Stimulated activated CD4-positive, alpha-beta T cell treated with anti-CD3 and anti-CD28 coated beads, Interleukin-15, amount 100 ng/mL, for 1 hour (primary cell): ENCODE measurements at places on chromosomes 5 and 9.

DNA sequence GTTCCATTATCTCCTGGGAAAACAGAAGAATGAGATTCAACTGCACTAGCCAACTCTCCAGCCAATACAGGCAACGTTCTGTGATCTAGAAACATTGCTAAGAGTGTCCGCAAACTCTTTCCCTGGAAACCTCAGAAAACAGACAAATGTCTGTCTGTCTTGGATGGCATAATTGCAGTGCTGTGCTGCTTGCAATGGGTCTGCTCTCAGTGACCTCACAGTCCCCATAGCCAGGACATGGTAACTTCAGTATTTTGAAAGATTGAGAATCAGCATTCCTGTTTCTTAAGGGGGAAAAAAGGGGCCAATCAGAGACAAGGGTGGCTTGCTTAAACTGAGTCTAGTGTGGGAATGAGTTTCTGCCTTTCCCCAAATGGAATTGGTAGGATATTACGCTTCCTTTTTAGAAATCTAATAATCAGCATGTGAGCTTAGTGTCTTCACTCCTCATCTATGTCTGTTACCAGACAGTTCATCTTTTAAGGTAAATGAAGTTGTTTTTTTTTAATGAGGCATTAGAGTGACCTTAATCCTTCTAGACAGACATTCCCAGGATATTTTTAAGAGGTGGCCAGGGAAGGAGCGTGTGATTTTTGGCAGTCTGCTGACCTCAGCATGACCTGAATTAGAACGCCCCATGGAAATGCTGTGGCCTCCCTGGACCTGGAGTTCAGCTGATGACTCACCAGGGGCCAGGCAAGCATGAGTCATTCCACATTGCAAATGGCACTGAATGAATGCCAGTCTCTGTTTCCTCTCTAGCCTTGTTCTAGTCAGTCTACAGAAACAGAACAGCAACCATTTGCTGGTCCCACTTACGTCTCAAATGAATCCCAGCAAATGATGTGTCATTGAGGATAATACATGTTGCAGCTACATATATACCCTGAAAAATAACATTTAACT lies 210.2 kb upstream of the ACTBL2 start:
- peak; percentile 0 for DNase-seq

DNA sequence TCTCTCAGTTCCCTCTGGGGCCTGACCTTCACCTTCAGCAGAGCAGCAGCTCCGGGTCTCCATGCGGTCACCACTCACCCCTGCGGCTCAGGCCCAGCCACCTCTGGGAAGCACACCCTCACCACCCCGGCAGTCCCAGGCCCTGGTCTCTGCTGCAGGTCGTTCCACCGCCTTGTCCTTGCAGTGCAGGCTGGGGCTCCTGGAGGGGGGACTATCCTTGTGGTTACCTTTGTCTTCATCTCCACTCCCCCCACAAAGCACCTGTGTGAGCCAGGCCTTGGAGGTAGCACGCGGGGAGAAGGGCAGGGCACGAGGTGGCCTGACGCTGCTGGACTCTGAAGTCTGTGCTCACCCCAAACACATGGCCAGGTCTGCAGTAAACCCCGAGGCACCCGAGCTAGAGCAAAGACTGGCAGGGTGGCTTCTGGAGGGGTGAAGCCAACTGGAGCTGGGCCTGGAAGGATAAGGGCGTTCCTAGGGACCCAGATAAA lies 33.2 kb upstream of the RXRA start:
- DNase-seq: no peak

DNA sequence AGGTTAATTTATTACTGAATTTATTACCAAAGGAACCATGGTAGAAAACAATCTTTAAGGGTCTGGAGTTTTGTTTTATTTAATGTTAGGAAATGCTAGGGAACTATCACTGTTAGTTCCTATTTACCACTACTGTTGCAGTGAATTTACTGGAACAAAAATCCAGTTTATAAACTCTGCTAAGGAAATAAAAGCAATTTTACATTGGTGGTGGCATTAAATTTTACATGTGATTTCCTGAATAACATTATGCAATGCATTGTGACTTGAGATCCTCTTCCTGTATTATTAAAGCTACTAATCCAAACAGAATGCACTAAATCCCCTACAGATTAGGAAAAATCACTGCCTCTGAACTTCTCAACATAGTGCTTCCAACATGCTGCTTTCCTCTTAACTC lies 599.5 kb upstream of the PTGER4 start:
- no peak for DNase-seq

- DNase-seq: no peak
Measured at GRCh38 chr9:121274851-121275250, 6.9 kb downstream of the GSN start.

- DNase-seq: no peak
Measured at GRCh38 chr5:577800-578199, 34.3 kb upstream of the CEP72 start.

DNA sequence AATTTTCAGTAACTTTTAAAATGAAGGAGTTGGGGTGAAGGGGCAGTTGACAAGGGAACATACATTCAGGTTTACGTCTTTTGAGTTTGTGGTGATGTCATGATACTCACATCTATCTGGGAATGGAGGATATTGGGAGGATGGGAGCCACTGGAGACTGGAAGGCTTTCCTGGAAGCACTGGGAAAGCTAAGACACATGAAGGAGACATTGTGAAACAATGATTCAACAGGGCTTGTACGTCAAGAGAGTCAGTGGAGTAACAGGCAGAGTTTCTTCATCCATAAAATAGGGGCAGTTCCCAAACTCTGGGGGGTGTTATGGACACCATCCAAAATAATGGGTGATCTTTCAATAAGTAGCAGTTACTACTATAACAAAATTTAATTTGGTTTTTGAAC lies 572.8 kb downstream of the CCDC171 start:
- no peak for DNase-seq

DNA sequence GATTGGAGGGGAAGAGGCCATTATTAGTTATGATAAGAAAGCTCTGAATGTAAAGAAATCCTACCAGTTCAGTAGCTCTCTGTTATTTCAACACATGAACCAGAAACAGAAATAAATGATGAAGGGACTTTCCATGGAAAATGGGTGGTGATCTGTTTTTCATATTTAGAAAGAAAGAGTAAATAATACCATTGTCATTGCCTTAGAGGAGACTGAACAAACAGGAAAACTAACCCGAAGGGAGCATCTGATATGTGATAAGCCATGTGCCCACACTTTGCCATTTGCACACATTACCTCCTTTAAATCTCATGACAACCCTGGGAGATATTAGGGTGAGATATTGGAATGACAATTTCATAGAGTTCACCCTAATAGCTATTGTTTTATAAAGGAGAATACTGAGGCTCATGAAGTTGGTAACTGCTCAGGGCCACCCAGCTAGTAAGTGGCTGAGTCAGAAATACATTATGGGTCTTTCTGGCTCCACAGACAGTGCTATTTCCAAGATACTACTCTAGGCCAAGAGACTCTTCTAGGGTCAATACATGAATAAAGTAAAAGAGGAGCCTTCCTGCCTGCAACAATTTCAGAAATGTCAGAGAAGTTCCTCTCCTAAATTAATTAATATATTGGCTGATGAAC lies 111.0 kb upstream of the SLIT3 start:
- no peak for DNase-seq

DNA sequence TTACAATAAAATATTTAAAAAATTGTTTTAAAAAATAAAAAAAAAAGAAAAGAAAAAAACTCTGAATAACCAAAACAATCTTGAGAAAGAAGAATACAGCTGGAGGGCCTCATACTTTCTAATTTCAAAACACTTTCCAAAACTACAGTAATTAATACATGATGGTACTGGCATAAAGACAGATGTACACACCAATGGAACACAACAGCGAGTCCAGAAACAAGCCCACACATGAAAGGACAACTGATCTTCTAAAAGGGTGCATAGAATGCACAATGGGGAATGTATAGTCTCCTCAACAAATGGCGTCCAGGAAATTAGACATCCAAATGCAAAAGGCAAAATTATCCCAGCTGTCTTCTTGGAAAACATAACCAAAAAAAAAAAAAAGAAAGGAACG lies 99.6 kb downstream of the LURAP1L start:
- no peak for DNase-seq

GRCh38 chr5:142248853-142249462 lies 75.9 kb downstream of the SPRY4 start:
- DNase-seq: no peak

DNA sequence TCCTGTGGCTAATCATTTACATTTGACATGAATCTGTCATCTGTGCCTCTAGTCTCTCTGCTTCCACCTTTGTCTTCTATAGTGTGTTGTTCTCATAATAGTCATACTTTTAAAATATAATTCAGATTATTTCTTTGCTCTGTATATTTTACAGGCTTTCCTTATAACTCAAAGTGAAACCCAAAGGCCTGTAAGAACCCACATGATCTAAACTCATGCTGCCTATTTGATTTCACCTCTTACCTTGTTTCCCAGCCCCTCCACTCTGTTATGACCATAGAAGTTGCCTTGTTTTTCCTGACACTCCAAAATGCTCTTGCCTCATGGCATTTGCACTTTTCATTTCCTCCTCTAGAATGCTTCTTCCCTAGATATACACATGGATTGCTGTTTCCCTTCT lies 74.2 kb downstream of the COMMD10 start:
- DNase-seq: no peak

DNA sequence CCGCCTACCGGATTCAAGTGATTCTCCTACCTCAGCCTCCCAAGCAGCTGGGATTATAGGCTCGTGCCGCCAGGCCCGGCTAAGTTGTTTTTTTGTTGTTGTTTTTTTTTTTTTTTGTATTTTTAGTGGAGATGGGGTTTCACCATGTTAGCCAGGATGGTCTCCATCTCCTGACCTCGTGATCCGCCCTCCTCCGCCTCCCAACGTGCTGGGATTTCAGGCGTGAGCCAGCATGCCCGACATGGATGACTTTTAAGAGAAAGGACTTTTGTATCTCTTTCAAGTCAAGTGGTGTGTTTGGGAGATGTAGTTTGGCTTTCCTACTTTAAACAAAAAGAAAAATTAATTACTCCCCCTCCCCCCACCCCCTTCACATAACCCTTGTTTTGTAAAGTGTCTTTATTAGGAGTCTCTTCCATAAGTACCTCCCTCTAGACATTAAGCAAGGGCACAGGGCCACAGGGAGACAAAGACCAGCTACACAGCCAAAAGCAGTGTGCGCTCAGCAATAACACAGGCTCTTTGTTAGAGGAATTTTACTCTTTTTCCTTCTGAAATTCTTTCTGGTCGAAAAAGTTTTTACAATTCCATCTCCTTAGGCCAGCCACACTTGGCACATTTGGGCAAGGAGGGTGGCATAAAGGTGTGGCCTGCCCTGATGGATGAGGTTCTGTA lies 31.2 kb downstream of the JAKMIP2 start:
- DNase-seq: no peak

- no peak for DNase-seq
Measured at GRCh38 chr9:79731171-79731890, 159.6 kb downstream of the TLE4 start.

DNA sequence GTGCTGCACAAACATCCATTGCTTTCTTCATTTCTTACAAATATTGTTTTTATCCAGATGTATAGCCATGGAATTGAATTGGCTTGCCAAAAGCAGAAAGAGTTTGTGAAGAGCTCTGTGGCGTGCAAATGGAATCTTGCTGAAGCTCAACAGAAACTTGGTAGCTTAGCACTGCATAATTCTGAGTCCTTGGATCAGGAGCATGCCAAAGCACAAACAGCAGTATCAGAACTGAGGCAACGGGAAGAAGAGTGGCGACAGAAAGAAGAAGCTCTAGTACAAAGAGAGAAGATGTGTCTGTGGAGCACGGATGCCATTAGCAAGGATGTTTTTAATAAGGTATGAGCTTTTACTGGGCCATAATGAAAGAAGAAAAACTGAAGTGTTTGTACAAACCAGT lies 5.5 kb downstream of the CDC37L1 start:
- no peak for DNase-seq

- no peak for DNase-seq
Measured at GRCh38 chr5:126682856-126683255, 82.1 kb downstream of the PHAX start.

- no peak for DNase-seq
Measured at GRCh38 chr9:125484350-125485282, 222.4 kb downstream of the MAPKAP1 start.

DNA sequence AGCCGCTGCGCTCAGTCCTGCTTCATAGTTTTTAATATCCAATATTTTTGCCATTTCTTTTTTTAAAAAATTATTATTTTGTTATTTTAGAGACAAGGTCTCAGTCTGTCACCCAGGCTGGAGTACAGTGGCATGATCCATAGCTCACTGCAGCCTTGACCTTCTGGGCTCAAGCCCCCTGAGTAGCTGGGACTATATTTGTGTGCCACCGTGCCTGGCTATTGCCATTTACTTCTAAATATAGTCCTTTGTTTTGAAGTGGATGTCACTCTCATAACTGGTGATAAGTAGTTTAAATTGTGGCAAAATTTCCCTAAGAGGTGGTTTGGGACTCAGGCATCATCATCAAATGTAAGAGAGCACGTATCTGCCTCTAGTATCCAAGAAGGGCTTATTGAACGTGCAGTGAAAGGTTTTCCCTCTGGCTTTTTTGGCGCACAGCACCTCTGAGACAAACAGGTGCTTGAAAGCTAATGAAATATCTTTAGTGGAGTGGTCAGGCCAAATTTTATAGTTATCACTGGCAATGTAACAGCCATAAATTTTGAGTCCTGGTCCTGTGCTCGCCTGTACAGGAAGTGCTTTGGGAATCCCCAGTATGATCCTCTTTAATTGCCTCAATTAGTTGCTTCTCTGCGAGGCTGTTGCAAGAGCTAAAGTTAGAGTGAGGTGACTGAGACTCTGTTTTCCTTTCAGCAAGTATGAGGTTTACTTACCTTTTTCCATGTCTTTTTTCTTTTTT lies 14.8 kb downstream of the STXBP1 start:
- no peak for DNase-seq

GRCh38 chr5:168552146-168552545 lies 23.0 kb downstream of the FBLL1 start:
- no peak for DNase-seq

DNA sequence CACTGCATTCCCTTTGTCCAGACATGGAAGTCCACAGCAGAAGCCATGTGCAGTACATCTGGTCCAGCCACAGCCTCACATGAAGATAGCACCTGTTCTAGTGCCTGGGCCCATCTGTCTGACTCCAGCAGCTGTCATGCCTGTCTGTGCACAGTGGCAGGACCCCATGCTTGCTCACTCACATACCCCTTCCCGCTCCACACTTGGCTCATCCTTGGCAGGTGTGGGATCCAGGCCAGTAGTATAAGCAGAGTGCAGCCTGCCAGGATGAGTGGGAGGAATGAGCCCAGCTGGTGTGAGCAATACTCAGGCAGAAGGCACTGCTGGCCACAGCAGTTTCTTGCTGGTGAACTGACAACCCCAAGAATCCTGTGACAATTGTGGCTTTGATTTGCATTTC lies 168.0 kb downstream of the PRDM9 start:
- DNase-seq: no peak

- DNase-seq: no peak
Measured at GRCh38 chr5:113692466-113692865, 179.0 kb downstream of the YTHDC2 start.

- no peak for DNase-seq
Measured at GRCh38 chr5:133735346-133735745, 123.0 kb upstream of the FSTL4 start.

- no peak for DNase-seq
Measured at GRCh38 chr9:96317335-96317980, 15.5 kb upstream of the HSD17B3 start.
